ENCODE measurements at places on chromosomes 11 and 22.

- no peak for DNase-seq
Observed at GRCh38 chr22:39150848-39151215, 1.6 kb downstream of the CBX7 start.

GRCh38 chr22:22099833-22100812, 117.5 kb upstream of the TOP3B start:
- peak; percentile 31 for DNase-seq

- no peak for DNase-seq
Observed at GRCh38 chr11:134334796-134335571, 3.2 kb downstream of the GLB1L2 start.

- DNase-seq = no peak
Observed at GRCh38 chr11:115656669-115657068, 152.5 kb upstream of the CADM1 start.

- no peak for DNase-seq
Observed at GRCh38 chr22:47052236-47053012, 290.0 kb downstream of the TBC1D22A start.

GRCh38 chr11:115208808-115209259, 295.4 kb downstream of the CADM1 start:
- no peak for DNase-seq

DNA sequence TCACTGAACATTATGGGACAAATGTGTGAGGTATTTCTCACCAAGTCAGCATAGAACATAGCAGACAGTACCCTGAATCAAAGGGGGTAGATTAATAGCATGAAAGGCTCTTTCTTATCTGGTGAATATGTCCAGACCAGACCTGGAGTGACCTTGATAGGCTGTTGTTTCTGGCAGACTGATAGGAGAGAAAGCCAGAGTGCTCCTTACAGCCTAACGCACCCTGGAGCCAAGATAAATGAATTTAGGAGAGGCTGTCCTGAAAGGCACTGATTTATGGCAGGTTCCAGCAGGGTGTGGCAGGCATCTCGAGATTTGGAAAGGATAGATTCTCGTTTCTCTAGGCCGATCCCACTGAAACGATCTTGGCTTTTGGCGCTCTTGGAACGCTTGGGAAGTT, 204.6 kb downstream of the DBX1 start:
- no peak for DNase-seq

- DNase-seq = peak; percentile 76
Observed at GRCh38 chr11:14320020-14320419, 39.0 kb downstream of the RRAS2 start.

- no peak for DNase-seq
Observed at GRCh38 chr11:73293356-73293936, 14.6 kb upstream of the ARHGEF17 start.

- DNase-seq = peak; percentile 43
Observed at GRCh38 chr11:62708793-62709192, 1.3 kb downstream of the GNG3 start.

DNA sequence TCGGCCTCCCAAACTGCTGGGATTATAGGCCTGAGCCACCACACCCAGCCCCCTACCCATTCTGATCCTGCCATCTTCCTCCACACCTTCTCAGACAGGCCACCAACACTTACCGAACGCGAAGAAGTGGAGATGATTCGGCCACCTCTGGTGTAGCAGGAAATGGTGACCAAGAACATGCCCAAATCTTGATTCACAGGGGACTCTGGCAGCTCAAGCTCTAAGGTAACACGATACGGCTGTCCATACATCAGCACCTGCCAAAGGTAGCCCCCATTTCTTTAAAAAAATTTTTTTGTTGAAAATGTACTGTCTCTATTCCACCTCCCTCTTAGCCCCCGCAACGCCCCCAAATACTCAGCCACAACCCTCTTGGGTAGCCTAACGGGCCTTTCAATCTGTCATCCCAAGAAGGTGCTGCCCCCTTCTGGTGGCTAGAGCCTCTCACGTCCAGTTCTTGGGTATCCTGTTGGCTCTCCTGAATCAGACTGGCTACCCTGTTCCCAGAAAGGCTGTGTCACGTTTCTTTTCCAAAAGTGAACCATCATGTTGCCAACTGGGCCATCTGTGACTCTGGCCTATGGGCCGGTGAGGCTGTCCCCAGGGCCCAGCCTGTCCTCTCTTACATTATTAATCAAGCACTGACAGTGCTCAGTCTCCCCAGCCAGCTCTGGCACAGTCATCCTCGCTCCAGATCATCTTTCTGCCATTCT, 5.3 kb upstream of the LRRN4CL start:
- DNase-seq = peak; percentile 79

- DNase-seq = peak; percentile 16
Observed at GRCh38 chr11:121372671-121373429, 79.3 kb upstream of the SORL1 start.

- no peak for DNase-seq
Observed at GRCh38 chr11:44793350-44794090, 66.8 kb downstream of the TSPAN18 start.

DNA sequence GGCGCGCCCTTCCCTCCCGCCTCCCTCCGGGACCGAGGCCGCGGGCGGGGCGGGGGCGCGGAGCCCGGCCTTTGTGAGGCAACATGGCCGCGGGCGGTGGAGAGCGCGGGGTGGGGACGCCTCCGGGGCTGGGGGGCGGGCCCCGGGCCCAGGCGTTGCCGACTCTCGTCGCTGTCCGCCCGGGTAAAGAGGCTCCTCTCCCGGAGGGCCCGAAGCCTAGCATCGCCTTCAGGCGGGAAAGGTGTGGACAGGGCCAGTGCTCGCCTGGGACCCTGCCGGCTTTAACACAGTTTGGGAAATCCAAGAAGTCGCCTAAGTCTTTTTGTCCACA, 369 bp downstream of the DGCR8 start:
- DNase-seq = peak; percentile 76

DNA sequence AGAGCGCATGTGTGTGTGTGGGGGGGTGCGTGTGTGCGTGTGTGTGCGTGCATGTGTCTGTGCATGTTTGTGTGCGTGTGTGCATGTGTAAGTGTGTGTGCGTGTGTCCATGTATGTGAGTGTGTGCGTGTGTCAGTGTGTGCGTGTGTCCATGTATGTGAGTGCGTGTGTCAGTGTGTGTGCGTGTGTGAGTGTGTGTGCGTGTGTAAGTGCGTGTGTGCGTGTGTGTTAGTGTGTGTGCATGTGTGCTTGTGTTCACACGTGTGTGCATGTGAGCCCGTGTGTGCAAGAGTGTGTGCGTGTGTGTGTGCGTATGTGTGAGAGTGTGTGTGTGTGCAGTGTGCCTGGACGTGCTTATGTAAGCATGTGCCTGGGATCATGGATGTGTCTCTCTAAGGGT, 14.7 kb upstream of the APOL6 start:
- DNase-seq = no peak

DNA sequence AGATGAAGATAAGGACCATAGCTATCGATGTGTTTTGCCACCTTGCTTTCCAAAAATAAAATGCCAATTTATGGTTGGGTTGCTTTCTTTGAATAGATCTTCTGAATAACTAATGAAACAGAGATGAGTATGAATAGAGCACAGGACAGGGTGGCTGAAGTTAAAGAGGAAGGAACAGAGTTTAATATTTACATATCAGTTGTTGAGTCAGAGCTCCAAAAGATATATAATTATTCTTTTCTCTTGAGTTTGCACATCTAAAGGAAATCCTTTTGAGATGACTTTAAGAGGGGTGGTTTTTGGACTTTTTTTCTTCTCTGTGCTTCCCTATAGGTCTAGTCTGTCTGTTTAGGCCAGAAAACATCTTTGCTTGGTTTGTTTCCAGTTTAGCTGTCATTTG, 115.2 kb downstream of the DDX10 start:
- no peak for DNase-seq

- DNase-seq = no peak
Observed at GRCh38 chr11:31823644-31824331, 12.7 kb upstream of the PAX6 start.

GRCh38 chr22:32992821-32993220, 65.4 kb downstream of the SYN3 start:
- no peak for DNase-seq

GRCh38 chr11:102252339-102252891, 64.9 kb upstream of the BIRC3 start:
- no peak for DNase-seq

- DNase-seq = no peak
Observed at GRCh38 chr22:19929586-19930550, 11.7 kb upstream of the COMT start.

GRCh38 chr11:34214961-34215805, 109.8 kb downstream of the NAT10 start:
- peak; percentile 65 for DNase-seq

- no peak for DNase-seq
Observed at GRCh38 chr22:44557064-44557748, 59.2 kb upstream of the RTL6 start.

GRCh38 chr22:43273902-43274484, 69.2 kb downstream of the SCUBE1 start:
- DNase-seq = peak; percentile 69

- DNase-seq = no peak
Observed at GRCh38 chr11:7423946-7424345, 61.4 kb upstream of the OLFML1 start.
